ACHN (cell line): ENCODE measurements at places on chromosomes 2 and 18.

- no peak for DNase-seq
These were observed 59.6 kb downstream of the FEZ2 start for GRCh38 chr2:36538335-36538734.

- no peak for DNase-seq
These were observed 21.8 kb downstream of the DOK1 start for GRCh38 chr2:74576211-74576862.

DNA sequence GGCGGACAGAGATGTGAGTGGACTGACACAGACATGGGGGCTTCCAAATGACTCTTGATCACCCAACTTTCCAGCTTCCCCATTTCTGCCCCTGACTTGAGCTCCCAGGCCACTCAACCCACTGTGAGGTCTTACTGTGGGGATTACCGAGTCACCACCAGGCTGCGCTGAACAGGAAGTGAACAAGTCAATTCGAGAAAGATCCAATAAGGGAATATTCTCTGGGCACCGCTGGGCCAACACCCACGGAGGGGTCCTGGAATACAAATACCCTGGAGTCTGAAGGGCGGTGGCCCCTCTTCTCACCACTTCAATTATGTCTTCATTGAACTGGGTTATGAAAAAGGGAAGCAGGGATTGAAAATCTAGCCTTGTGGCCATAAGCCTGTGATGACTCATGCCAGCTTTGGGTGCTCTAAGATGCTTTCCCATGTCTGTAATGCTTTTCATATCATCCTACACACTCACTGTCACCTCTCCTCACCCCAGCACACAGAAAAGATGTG, 37.7 kb downstream of the BCL11A start:
- DNase-seq = peak; percentile 15

GRCh38 chr2:14722904-14723570, 90.5 kb downstream of the LRATD1 start:
- DNase-seq = no peak

GRCh38 chr18:32383050-32383819, 87.4 kb downstream of the GAREM1 start:
- DNase-seq = no peak

GRCh38 chr2:170155022-170155722, 22.8 kb upstream of the MYO3B start:
- no peak for DNase-seq

GRCh38 chr18:52531836-52532235, 191.8 kb downstream of the DCC start:
- no peak for DNase-seq

- DNase-seq = no peak
These were observed 9.2 kb downstream of the RAB10 start for GRCh38 chr2:26043109-26043508.

GRCh38 chr2:238345297-238345968, 25.1 kb downstream of the TRAF3IP1 start:
- DNase-seq = no peak

DNA sequence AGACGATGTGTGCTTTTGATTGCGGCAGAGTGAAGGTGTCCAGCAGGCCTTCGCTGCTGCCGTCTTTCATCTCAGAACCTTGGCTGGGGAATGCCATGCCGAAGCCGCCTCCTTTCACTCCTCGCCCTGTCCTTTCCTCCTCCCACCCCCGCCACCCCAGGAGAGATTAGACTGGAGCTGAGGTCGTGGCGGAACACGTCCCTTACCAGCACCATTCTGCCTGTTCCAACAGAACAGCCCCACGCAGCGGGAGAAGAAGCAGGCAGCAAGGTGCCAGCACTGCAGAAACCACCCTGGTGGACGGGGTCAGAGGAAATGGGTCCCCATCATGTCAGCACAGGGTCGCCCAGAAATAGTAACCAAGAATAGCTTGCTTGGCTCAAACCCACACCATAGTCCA, 24.8 kb upstream of the RBM44 start:
- no peak for DNase-seq
